ENCODE measurements at places on chromosomes 2 and 18. TPM values are rescaled to one million over a fixed set of nuclear protein-coding genes. Genes with fewer than 3 reads are reported as not detected.
A peak's percentile ranks its signal among the peaks of the same experiment; 100 is the strongest.

GRCh38 chr2:66897691-66898150 lies 462.8 kb downstream of the MEIS1 start:
- DNase-seq = no peak

- peak; percentile 42 for DNase-seq
Observed at GRCh38 chr2:43837831-43838559, 644 bp downstream of the ABCG5 start.

CPSF3 gene
- total RNA-seq = 81.4 TPM

DNA sequence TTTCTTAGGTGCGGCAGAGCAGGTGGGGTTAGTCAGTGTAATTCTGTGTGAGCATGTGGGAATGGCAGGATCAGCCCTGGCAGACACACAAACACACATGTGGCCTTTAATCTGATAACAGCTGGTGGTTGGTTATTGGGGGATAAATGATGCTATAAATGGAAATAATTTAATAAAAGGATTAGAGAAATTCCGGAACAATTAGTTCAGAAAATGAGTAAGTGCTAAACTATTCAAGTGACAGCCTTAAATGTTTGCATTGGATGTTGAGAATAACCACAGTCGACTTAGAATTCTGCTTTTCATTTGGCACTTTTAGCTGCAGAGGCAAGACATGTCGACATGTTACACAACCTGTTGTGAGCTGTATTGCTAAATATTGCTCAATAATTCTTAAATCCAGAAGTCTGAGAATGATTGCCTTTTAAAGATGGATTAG lies 7.2 kb downstream of the SMYD1 start:
- DNase-seq = no peak

PLCL1 gene
- total RNA-seq = 0.45 TPM

- DNase-seq = no peak
Observed at GRCh38 chr2:9602412-9602811, 28.4 kb downstream of the YWHAQ start.

RNU2-63P gene
- 34.9 TPM for total RNA-seq

SFT2D3 gene
- 5.9 TPM for total RNA-seq

- DNase-seq = no peak
Observed at GRCh38 chr2:24046599-24046929, 627 bp downstream of the WDCP start.

FAP gene
- not detected for total RNA-seq

DNA sequence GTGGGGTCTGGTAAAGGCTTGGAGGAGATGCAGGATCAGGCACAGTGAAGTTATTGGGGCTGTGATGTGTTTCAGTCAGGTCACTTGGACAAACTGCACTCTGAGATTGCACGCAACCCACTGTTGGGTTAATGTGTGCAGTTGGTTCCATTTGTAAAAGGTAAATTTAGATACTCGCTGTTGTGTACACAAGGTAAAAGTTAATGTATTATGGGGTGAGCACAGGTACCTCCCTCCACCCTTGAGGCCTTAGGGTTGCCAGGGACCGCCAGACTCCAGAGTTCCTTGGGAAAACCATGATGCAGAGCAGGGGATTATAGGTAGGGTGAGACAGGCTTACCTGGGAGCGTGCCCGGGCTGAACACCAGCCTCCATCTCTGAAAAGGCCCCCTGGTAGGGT lies 20.1 kb downstream of the IMPA2 start:
- DNase-seq = no peak

DNA sequence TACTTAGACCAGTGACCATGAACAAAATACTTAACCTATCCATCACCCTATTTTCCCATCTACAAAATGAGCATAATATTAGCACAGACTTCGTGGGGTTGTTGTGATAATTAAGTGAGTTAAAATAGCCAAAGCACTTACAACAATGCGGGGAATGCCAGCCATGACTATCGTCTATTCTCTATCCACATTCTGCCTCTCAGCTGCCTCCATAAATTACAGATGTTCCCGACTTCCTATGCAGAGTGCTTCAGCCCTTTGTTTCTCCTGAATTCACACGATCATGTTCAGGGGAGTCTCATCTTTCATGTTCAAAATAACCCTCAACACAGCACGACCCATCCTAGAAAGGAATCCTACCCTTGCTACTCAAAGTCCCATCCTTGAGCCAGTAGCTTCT lies 211.6 kb downstream of the EN1 start:
- peak; percentile 25 for DNase-seq

KIF1A gene
- 0.47 TPM for total RNA-seq

ALPG gene
- total RNA-seq = not detected

HSBP1L1 gene
- 6.8 TPM for total RNA-seq

CNDP1 gene
- not detected for total RNA-seq

CNRIP1 gene
- total RNA-seq = not detected

ALLC gene
- not detected for total RNA-seq

CDK15 gene
- not detected for total RNA-seq

KCNK3 gene
- total RNA-seq = not detected
